GM23338 (cell line): ENCODE measurements at places on chromosomes 7 and 10.

GRCh38 chr7:125834421-125834820 lies 904.8 kb upstream of the POT1 start:
- no peak for DNase-seq
- no peak overlapping the region for H3K4me3 ChIP-seq
- H3K27me3 ChIP-seq: no peaks in the 10 kb centered on the region
- no peaks in the 10 kb centered on the region for H3K4me1 ChIP-seq
- no peaks in the 10 kb centered on the region; the same call in 1 of the 2 replicates for H3K36me3 ChIP-seq

- H3K27ac ChIP-seq: no peak overlapping the region
- DNase-seq: peak; percentile 50
- H3K4me1 ChIP-seq: peaks cover 16% of the 10 kb centered on the region
- H3K27me3 ChIP-seq: no peaks in the 10 kb centered on the region
- no peaks in the 10 kb centered on the region for H3K36me3 ChIP-seq
Observed at GRCh38 chr10:3482200-3482993, 302.6 kb downstream of the KLF6 start.

DNA sequence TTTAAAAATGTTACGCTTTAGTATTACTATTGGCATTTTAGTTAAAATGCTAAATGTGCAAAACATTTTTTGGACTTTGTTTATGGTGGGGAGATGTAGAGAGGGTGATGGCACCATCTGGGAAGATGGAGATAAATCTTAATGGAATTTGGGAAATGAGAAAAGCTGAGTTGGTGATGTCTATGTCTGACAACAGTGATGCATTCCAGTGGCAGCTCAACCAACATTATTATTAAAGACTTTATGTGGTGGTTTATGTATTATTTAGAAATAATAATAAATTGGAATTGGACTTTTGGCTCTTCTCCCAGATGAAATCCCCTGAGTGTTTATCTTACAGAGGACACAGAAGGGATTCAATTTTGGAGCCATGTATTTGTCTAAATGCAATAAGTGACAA lies 77.6 kb downstream of the SEC23IP start:
- H3K4me3 ChIP-seq: no peak overlapping the region
- no peaks in the 10 kb centered on the region; the same call in 1 of the 2 replicates for H3K36me3 ChIP-seq
- H3K27ac ChIP-seq: no peak overlapping the region
- no peaks in the 10 kb centered on the region for H3K4me1 ChIP-seq
- H3K27me3 ChIP-seq: no peaks in the 10 kb centered on the region

DNA sequence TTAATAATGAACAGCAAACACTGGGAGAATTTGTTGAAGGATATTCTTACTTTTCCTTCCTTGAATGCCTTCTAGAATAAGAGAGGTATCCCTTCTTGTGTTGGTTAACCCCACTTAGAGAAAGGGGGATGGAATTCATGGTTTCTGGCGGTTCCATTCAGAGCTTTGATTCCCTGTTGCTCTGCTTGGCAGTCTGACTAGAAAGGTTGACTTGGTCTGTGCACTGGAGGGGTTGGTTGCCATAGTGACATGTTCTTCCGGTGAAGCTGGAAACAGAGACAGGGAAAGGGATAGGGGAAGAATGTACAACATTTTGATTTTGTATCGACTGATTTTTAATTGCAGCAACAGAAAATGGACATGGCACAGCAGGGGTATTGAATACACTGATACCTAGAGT lies 2.5 kb downstream of the TMEM178B start:
- H3K4me3 ChIP-seq: peak overlapping the region; percentile 90
- H3K4me1 ChIP-seq: peaks cover 29% of the 10 kb centered on the region
- H3K36me3 ChIP-seq: no peaks in the 10 kb centered on the region

GRCh38 chr7:131061818-131062217 lies 265.9 kb upstream of the MKLN1 start:
- no peak overlapping the region for H3K4me3 ChIP-seq
- no peaks in the 10 kb centered on the region for H3K4me1 ChIP-seq
- DNase-seq: no peak
- no peaks in the 10 kb centered on the region; the same call in 1 of the 2 replicates for H3K36me3 ChIP-seq
- H3K27me3 ChIP-seq: no peaks in the 10 kb centered on the region

DNA sequence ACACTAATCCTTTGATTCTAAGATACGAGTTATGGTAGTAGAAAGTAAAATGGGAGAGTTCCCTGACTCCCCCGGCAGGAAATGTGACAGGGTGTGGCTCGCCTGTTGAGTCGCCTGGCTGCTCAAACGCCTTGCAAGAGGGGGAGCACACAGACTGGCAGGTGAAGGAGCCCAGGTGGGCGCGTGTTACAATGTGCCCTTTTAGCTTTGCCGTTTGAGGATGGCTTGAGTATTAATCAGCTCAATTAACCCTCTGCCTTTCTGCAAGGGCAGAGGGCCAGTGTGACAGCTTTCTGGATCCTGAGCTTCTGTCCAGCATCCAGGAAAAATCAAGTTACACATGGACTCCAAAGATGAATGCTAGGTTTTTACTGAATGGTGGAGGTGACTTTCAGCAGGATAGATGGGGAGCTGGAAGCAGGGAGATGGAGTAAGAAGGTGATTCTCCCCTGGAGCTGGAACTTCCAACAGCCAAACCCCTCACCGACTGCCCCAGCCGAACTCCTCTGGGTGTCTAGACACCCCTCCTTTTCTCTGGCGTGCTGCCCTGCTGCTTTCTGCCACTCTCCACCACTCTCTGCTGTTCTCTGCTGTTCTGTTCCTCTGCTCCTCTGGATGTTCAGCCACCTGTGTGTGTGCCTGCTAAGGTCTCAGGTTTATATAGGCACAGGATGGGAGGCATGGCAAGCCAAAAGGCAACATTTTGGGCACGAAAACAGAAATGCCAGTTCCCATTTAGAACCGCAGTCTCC lies 548.8 kb upstream of the KCND2 start:
- peak; percentile 25 for DNase-seq
- H3K27me3 ChIP-seq: no peaks in the 10 kb centered on the region
- H3K36me3 ChIP-seq: no peaks in the 10 kb centered on the region
- no peaks in the 10 kb centered on the region for H3K4me1 ChIP-seq

GRCh38 chr7:114875186-114875585 lies 46.7 kb upstream of the MDFIC start:
- H3K27me3 ChIP-seq: no peaks in the 10 kb centered on the region
- no peak overlapping the region for H3K4me3 ChIP-seq
- no peak for DNase-seq

GRCh38 chr10:30348378-30348776 lies 701 bp downstream of the MTPAP start:
- DNase-seq: no peak
- H3K27me3 ChIP-seq: no peaks in the 10 kb centered on the region
- H3K36me3 ChIP-seq: no peaks in the 10 kb centered on the region
- 0 out of 2 replicates have a peak overlapping the region, but pooled peaks have one; percentile 63 for H3K27ac ChIP-seq
- H3K4me1 ChIP-seq: peaks cover 10% of the 10 kb centered on the region; the same call in 1 of the 2 replicates
- H3K4me3 ChIP-seq: peak overlapping the region; percentile 90

- DNase-seq: no peak
- H3K27ac ChIP-seq: no peak overlapping the region
- H3K36me3 ChIP-seq: no peaks in the 10 kb centered on the region
- no peaks in the 10 kb centered on the region for H3K4me1 ChIP-seq
- H3K27me3 ChIP-seq: no peaks in the 10 kb centered on the region
- H3K4me3 ChIP-seq: no peak overlapping the region
Observed at GRCh38 chr10:71437537-71438092, 40.9 kb downstream of the CDH23 start.
